Activated CD4-positive, alpha-beta T cell treated with anti-CD3 and anti-CD28 coated beads, Interleukin-2, Interleukin-4, amounts not matched to agents 100 ng/mL and 50 ng/mL, durations not matched to agents 16 hours and 8 hours (primary cell): ENCODE measurements at places on chromosomes 6 and 20.
A peak's percentile ranks its signal among the peaks of the same experiment; 100 is the strongest.

DNA sequence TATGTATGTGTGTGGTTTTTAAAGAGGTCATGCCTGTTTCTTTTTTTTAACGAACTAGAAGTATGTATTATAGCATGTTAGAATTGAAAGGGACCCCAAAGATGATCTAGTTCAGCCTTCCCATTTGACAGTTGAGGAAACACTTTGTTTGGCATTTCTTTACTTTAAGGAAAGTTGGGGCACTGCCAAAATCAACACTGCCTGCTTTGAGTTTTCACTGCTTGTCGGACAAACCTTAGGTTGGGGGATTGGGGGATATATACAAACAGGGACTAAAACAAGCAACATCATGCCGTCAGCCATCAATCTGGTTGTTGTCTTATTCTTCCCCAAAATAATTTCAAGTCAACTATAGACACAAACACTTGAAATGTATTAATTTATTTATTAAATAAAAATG lies 14.1 kb upstream of the CALHM6 start:
- no peak for DNase-seq

DNA sequence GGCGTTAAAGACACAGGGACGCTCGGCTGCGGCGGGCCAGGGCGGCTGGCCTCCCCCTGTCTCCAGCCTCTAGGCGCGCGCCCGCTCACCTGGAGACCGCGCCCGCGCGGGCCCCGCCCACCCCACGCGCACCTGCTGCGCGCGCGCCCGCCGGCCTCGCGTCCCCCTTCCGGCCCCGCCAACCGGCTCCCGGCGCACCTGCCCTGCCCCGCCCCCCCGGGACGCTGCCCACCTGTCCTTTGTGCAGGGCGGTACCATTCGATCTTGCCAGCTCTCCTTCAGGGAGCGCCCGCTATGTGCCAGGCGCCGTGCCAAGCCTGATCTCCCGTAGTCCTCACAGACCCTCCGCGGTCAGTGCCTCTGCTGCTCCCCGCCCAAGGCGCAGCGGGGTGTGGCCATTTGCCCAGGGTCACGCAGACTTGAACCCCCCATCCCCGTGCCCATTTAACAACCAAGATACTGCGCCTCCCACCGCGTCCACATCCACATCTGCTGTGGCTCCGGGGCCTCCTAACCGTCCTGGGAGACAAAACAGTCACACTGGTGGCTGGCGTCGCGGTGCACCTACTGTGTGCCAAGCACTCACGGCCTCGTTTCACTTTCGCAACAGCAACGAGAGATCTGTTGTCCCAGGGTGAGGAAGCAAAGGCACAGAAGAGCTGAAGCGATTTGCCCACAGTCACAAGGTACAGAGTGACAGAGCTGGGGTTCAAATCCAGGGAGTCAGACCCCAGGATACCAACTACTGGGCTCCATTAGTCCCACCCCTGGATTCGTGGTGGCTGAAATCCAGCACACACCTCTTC lies 48.1 kb downstream of the NOL4L start:
- peak; percentile 35 for DNase-seq

- DNase-seq: no peak
Observed at GRCh38 chr20:53284256-53284655, 309.4 kb downstream of the ZNF217 start.

GRCh38 chr20:50152394-50153152 lies 950 bp downstream of the PEDS1 start:
- no peak for DNase-seq

- no peak for DNase-seq
Observed at GRCh38 chr6:128209771-128210170, 308.9 kb upstream of the THEMIS start.

DNA sequence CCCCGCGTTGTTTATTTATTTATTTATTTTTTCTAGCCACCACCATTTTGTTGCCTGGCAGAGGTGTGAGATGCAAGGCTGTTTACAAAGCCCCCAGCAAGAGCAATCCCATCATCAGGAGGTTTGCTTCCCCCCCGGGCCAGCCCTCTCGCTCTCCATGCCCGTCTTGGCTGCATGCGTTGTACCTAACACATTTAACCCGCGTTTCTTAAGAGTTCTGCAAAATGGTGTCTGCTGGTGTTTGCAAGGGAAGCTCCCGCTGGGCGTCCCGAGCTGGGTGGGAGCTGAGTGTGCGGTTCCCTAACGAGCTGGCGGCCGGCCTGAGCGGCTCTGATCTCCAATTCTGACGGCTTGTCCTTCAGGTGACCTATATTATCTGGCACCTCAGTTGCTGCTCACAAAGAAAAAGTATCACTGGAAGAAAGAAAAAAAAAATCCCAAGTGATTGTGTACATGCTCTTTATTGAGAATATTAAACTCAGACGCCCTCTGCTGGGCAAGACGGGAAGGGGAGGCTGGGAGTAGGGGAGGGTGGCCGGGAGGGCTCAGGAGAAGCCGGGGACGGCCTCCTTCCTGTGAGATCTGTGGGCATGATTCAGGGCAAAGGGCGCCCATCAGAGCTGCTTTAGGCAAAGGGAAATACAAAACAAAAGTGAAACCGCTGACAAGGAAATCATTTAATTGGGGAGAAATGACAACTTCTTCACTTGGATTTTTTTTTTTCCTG lies 154.8 kb downstream of the BCAS1 start:
- peak; percentile 97 for DNase-seq

GRCh38 chr6:108838101-108838717 lies 10.0 kb upstream of the ARMC2 start:
- DNase-seq: no peak

- DNase-seq: no peak
Observed at GRCh38 chr20:6051505-6051904, 2.4 kb downstream of the LRRN4 start.

GRCh38 chr6:150531957-150532356 lies 67.7 kb upstream of the PLEKHG1 start:
- DNase-seq: no peak

DNA sequence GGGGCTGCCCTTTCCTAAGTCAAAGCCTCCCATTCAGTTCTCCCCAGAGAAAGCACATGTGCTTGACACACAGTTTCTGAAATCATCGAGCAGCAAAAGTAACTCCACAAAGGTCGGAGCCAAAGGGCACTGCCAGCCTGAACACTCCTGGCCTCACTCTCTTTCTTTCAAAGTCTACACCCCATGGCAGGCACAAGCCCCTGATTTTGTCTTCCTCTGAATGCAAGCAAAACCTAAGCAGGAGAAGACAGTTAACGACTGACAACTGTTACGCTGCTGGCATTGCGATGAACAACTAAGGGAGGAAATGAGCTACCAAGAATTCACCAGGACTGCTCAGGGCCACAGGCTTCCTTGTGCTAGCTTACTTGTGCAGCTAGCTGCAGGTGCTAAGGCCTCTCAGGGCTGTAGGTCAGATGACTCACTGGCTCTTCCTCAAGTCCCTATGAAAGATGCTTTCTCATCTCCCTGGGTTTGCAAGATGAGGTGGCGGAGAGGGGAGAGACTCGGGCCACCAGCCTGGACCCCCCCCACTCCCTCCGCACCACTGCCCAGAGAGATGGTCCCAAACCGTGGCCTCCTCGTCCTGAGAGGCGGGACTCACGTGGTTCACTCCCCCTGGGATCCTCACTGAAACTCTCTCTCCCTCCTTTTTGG lies 208.2 kb downstream of the DLL1 start:
- DNase-seq: no peak

DNA sequence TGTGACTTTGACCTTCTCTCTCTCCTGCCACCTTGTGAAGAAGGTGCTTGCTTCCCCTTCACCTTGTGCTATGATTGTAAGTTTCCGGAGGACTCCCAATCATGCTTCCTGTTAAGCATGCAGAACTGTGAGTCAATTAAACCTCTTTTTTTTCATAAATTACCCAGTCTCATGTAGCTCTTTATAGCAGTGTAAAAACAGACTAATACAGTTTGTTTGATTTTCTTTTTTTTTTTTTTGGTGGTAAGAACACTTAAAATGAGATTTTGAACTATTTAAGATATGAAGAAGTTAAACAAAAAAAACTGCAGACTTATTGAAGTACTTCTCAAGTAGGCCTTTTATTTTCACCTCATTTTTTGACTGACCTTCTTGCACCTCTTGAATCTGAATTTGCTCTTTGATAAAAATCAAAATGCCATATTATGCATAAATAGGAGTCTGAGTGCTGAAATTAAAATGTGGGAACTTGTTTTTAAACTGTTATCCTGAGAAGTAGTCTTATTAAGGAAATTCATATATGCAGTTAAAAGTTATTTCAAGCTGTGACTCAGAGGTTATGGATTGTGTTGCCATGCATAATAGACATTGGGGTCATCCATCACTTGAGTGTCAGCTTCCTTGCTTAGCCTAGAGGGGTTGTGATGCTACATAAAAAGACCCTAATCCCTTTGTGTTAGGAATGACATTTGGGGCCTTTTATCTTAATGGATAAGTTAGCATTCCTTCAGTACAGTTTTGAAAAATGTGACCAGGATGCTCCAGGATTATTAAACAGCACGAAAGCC lies 447.9 kb upstream of the FKBP1C start:
- no peak for DNase-seq

DNA sequence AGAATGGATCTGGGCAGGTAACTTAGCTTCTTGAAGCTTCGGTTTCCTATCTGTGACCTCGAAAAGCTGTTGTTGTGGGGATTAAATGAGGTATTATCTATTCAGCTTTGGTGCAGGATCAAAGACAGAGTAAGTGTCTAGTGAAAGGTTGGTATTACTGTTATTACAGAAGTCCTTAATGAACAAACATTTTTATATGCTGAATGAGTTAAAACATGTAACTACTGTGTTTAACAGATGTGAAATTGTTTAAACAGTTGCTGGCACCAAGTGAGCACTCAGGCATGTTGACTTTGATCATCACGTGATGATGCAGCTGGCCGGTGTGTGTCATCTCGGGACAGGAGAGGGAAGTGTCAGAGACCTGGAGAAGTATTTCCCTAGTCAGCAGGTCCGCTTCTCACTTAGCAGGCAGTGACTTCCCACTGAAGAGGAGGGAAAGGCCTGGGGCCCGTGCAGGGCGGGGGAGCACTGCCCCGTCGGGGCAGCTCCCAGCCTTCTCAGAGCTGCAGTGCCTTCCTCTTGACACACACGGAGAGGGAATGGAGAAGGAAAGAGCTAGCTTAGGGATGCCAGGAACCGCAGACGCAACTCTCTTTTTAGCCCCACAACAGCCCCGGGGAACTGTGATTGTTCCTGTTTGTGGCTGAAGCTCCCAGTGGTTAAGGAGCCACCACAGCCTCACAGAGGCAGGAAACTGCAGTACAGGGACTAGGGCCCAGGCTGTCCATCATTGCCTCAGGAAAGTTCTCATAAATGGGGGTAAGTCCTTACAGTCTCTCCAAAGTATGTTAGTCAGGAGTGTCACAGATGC lies 18.0 kb downstream of the TUBB2A start:
- no peak for DNase-seq

DNA sequence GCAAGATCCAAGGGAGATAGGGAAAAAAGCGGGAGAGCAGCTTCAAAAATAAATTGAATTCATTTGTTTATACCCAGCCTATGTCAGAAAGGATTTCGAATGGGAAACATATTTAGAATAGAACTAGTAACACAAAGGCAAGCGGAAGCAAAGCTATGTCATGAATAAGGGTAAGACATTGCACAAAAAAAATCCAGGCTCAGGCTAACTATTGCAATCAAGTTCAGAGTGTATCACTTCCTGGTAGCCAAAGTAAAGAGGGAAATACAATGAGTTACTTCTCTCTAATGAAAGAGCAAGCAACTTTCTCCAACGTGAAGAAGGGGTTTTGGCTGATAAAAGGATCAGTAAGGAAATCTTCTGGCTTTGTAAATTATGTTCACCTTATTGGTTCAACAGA lies 212.8 kb downstream of the ZMYND8 start:
- no peak for DNase-seq

DNA sequence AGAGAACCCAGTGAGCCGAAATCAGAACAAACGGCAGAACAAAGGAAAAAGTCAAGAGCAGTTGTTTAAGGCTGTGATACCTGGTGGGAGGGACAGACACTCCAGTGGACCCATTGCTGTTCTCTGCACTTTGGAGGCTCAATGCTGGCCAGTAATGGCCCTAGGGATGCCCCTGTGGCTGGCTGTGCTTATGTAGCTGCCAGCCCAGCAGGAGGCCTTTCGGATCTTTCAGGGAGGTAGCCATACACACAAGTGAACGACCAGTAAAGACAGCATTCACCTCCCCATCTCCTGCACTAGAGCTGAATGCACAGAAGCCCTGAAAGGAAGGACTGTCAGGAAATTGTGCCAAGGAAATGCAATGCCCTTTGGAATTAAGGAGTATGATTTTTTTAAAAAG lies 34.3 kb downstream of the GPLD1 start:
- no peak for DNase-seq

DNA sequence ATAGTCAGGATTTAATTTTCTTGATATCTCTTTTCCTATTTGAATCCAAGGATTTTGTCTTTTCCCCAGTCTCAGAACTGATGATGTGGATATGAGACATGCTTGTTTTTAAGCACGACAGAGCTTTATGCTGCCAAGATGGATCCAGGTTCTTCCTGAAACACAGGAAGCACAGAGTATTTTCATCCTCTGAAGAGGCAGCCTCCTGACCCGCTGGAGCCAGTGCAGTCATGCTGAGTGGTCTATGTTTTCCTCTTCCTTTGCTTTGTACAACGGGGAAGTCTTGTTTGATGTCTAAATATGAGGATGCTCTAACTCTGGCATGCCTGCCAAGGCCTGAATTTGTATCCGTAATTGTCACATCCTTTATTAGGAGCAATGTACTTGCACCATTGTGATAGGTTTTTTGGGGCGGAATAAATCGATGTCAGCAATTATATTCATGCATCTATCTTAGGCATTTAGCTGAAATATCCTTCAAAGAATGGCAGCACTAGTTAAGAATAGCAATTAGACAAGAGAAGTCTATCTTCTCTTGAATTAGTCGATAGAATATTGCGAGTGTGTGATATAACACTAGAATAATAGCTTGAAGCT lies 407.1 kb upstream of the JAG1 start:
- no peak for DNase-seq

- DNase-seq: no peak
Observed at GRCh38 chr6:39834278-39834677, 42.1 kb downstream of the DAAM2 start.

GRCh38 chr6:17905611-17906592 lies 81.5 kb downstream of the KIF13A start:
- DNase-seq: no peak

GRCh38 chr20:48612335-48612734 lies 215.5 kb downstream of the PREX1 start:
- DNase-seq: no peak

- no peak for DNase-seq
Observed at GRCh38 chr6:71656121-71656520, 230.2 kb upstream of the RIMS1 start.

GRCh38 chr6:148738946-148739821 lies 7.6 kb upstream of the UST start:
- DNase-seq: no peak

DNA sequence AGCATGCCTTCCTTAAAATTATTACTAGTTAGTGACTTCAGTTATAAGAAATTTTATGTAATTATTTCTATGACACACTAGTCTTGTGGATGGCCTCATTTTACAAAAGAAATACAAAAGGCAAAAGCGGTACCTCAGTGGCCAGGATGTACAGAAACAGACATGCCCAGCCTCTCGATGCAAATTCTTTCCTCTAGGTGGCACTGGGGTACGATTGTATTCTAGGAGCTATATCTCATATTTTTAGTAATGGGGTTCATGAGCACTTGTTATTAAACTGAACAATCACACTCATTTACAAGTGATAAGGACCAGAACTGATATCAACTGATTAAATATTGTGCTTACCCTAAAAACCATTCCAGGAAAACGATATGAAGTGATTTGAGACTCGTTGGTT lies 59.8 kb downstream of the SOD2 start:
- no peak for DNase-seq

- no peak for DNase-seq
Observed at GRCh38 chr6:167648501-167649278, 178.0 kb upstream of the AFDN start.
